ENCODE measurements at places on chromosomes 1 and 21. TPM values are rescaled to one million over a fixed set of nuclear protein-coding genes. Genes with fewer than 3 reads are reported as not detected.

TFF3 gene
- total RNA-seq, result 16.8 TPM

CDA gene
- total RNA-seq, result 24.1 TPM

CDC20 gene
- 9.2 TPM for total RNA-seq

SEC16B gene
- 1.5 TPM for total RNA-seq

RER1 gene
- 71.8 TPM for total RNA-seq

TGFBR3 gene
- 134 TPM for total RNA-seq

CATSPERE gene
- 0.91 TPM for total RNA-seq

KRTAP19-1 gene
- not detected for total RNA-seq

SPATA46 gene
- not detected for total RNA-seq

SPATA1 gene
- 0.13 TPM for total RNA-seq

PIGR gene
- total RNA-seq, result 2.0 TPM

PLA2G2A gene
- 6.0 TPM for total RNA-seq

CFAP45 gene
- total RNA-seq, result 0.46 TPM

NUDT4B gene
- total RNA-seq, result 32.0 TPM

LRRC40 gene
- 6.4 TPM for total RNA-seq

IL19 gene
- not detected for total RNA-seq

CRP gene
- not detected for total RNA-seq

FLVCR1 gene
- 1.9 TPM for total RNA-seq

KCNE2 gene
- total RNA-seq, result not detected

PLCH2 gene
- 95.6 TPM for total RNA-seq

SV2A gene
- 1.1 TPM for total RNA-seq

WNT2B gene
- total RNA-seq, result 37.7 TPM

USH2A gene
- total RNA-seq, result 0.03 TPM

NTNG1 gene
- 8.1 TPM for total RNA-seq

C1orf232 gene
- total RNA-seq, result not detected

LEMD1 gene
- total RNA-seq, result not detected
